ENCODE measurements at places on chromosomes 3 and 15. TPM values are rescaled to one million over a fixed set of nuclear protein-coding genes. Genes with fewer than 3 reads are reported as not detected.

- no peak for DNase-seq
Observed at GRCh38 chr15:29454506-29454905, 184.9 kb upstream of the NSMCE3 start.

GRCh38 chr3:71806736-71807135 lies 21.8 kb upstream of the PROK2 start:
- DNase-seq, result no peak

DNA sequence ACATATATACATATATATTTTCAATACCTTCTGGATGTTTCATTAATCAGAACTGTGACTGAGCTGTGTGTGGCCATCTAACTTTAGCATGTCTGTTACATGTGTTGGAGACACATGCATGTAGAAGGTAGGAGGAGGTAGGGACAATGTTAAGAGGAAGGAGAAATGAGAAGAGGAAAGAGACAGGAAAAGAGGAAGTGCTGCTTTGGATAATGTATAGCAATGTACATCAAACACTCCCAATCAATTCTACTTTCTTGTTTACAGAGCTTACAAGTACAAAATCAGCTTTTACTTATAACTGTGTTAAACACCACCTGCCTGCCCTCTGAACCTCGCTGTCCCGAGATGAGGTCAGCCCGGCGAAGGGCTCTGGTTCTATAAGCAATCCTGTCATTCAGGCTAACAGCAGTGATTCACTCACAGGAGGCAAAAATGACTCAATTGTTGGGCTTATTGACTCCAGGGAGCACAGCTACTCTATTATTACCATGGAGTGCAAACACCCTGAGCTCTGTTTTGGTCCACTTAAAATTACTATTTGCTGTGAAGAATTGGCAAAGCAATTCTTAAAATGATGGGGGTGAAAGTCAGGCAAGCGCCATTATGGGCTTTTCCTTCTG lies 188.9 kb downstream of the MEIS2 start:
- no peak for DNase-seq

The SCAPER gene
- 3.6 TPM for total RNA-seq

The TBC1D2B gene
- total RNA-seq, result 9.7 TPM

The TBC1D5 gene
- total RNA-seq, result 27.7 TPM

All from G401 (cell line).